ENCODE measurements at places on chromosomes 2 and 18.
A peak's percentile ranks its signal among the peaks of the same experiment; 100 is the strongest.

GRCh38 chr2:43853141-43854081 is 14.6 kb downstream of the ABCG8 start:
- DNase-seq = peak; percentile 17

DNA sequence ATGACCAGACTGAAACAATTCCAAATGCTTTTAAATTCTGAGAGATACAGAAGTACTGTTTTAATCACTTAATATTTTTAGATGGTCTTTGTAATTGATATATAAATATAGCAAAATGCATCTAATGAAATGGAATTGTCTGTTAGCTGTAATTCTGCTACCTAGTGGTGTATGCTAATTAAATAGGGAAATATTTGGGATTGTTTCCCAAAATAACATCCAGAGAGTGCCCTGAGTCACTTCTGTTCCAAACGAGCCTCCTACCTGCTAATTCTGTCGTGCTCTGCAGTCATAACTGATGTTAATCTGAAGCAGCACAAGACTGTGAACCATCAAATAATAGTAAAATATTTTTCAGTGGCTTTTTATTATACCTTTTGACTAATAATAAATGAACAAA is 71.4 kb upstream of the NOSTRIN start:
- DNase-seq = no peak

- DNase-seq = no peak
These were observed 842.5 kb upstream of the NXPH2 start for GRCh38 chr2:139622691-139623090.

DNA sequence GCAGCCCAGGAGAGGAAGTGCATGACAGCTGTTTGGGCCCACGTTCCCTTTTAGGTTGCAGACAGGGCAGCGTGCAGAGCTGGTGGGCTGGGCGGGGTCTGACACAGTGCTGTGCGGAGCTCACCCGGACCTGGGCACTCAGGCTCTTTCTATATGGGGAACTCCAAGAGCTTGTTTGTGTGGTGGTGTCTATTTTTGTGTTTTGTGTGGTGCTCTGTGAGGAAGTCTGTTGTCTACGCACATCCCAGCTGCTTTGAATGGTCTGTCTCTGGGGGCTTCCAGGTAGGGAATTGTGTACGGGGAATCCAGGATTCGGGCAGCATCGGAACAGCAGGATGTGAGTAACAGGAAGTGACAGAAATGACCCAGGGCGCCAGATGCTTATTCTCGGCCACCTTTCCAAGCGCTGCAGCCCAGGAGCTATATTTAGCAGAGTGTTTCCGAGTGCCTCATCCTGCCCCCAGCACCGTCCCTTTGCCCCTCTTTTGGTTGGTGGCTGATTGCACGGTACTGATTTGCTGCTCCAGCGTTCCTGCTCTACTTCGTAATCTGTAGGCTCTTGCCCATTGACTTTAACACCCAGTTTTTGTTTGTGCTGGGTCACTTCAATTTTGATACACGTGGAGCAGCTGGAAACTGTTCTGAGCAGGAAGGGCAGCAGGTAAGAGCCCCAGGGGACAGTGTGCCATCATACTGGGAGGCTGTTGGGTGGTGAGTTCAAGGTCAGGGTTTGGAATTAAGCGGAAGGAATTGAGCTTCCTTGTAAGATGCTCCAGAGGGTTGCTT is 64.7 kb downstream of the DGKD start:
- peak; percentile 71 for DNase-seq

DNA sequence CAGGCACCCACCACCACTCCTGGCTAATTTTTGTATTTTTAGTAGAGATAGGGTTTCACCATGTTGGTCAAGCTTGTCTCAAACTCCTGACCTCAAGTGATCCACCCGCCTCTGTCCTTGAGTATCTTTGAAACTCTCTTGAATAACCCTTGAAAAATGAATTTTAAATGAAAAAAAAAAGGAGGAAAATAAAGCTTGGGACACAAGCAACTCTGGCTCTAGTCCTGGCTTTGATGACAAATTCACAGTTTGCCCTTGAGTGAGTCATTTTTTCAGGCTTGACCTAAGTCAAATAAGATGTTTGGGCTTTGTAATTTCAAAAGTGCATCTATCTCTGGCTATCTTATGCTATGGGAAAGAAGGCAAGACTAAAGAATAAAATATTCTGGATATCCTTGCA is 79.0 kb upstream of the TRIB2 start:
- DNase-seq = no peak

DNA sequence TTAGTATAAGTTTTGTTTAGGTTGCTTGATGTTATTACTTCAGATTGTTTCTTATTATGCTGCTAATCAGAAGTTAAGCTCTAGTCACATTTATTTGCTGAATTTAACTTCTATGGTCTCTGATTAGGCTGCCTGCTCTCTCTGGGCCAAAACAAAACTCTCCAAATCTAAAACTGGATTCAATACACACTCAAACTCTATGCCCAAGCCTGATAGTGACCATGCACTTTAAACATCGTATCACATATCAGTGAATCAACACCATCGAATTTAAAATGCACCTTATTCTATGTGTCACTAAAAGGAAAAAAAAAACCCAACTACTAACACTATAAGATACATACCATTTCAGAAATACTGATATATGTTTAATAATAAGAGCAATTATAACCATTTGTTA is 76.9 kb upstream of the FRZB start:
- no peak for DNase-seq

GRCh38 chr2:151289972-151290866 is 751 bp upstream of the NMI start:
- no peak for DNase-seq

DNA sequence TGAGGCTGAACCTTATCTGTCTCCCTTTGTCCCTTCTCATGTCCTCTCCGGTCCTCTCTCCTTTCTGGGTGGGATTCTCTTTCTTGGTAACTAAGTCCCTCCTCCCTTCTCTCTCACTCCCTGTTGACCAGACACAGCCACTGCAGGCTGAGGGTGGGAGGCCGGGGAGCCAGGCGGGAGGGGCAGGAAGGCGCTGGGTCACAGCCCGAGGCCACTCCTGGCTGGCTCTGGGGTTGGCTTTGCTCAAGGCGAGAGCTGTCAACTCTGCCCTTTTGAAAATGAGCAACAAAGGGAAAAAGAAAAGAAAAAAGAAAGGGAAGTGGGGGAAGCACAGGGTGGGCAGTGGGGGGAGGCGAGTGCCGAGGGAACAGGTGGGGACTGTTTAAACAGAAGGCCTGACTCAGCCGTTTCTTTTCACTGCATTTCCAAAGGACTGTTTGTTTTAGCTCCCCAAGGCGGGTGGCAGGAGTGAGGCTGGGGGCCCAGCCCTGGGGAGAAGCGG is 70.5 kb upstream of the IGFBP5 start:
- no peak for DNase-seq

- peak; percentile 46 for DNase-seq
These were observed 55.7 kb downstream of the BCL2L11 start for GRCh38 chr2:111176388-111176787.

DNA sequence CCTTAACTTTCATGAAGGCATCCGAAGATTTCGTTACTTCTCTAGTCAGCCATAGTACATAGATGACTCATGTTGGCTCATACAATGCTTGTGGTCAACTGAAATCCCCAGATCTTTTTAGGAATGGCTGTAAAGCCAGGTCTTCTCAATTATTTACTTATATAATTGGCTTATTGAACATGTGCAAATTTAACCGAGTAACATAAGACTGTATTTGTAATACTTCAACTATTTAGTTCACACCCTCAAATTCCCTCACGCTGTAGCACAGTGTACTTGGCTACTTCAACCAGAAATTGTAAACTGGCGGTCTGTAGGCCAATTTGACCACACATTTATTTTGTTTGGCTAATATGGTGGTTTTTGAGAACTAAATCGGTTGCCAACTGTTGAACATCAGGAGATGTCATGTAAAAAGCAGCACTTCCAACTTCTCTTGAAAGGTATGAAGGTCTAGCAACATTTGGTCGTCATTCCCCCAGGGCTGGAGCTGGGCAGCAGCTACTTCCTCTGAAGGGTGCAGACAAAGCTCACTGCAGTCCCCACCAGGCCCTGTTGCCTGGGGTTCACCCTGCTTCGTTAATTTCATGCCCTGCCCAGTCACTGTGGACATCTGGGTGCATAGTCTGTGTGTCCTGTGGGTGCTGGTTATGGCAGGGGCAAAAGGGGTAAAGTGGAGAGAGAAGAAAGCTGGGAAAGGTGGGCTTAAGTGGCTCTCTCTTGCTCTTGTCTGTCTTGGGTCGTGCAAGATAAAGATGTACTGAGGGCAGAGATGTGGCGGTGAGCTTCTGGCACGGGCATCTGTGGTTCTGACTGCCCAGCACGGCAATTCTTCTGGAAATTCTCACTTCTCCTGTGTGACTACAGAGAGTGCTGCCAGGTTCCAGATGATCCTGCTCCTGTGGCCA is 3.2 kb upstream of the SH3RF3 start:
- DNase-seq = peak; percentile 33

DNA sequence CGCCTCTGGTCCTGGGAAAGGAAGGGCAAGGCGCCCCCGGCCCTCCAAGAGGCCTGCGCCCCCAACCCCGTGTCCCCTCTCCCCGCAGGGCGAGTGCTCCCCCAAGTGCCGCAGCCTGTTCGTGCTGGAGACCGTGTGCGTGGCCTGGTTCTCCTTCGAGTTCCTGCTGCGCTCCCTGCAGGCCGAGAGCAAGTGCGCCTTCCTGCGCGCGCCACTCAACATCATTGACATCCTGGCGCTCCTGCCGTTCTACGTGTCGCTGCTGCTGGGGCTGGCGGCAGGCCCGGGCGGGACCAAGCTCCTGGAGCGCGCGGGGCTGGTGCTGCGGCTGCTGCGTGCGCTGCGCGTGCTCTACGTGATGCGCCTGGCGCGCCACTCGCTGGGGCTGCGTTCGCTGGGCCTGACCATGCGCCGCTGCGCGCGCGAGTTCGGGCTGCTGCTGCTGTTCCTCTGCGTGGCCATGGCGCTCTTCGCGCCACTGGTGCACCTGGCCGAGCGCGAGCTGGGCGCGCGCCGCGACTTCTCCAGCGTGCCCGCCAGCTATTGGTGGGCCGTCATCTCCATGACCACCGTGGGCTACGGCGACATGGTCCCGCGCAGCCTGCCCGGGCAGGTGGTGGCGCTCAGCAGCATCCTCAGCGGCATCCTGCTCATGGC is 52.4 kb downstream of the SLC66A2 start:
- DNase-seq = peak; percentile 46

GRCh38 chr2:216872040-216872439 is 12.2 kb upstream of the TNP1 start:
- no peak for DNase-seq

- DNase-seq = no peak
These were observed 46.4 kb downstream of the ACYP2 start for GRCh38 chr2:54161660-54162424.

- no peak for DNase-seq
These were observed 14.3 kb downstream of the INSIG2 start for GRCh38 chr2:118102433-118103082.

DNA sequence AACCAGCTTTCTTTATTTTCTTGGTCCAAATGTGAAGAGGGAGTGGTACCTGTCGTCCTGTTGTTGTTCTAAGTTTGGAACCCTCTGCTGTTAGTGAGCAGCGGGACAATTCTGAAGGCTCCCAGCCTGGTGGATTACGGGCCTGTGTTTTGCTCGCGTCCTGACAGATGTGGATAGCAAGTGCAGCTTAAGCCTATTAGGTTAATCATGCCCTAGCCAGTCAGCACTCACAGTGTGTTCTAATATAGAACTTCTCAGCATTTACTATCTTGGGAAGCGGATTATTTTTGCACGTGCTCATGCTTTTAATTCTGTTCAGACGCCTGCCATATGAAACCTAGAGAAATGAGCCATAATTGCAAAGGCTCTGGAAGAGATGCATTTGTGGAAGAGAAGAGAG is at the start of gene PCARE:
Gene PCARE (minus strand): TSS at position 113 of the 400 bp plus-strand sequence. CDS start 262 bp downstream, outside the sequence.
- peak; percentile 36 for DNase-seq

- DNase-seq = no peak
These were observed 1166.3 kb upstream of the ACVR2A start for GRCh38 chr2:146678516-146678915.

- DNase-seq = no peak
These were observed 37.3 kb upstream of the XPO1 start for GRCh38 chr2:61575447-61575859.

GRCh38 chr18:2027016-2027415 is 544.3 kb downstream of the METTL4 start:
- no peak for DNase-seq

GRCh38 chr2:36368438-36368837 is 12.9 kb downstream of the CRIM1 start:
- no peak for DNase-seq

GRCh38 chr2:241568726-241569125 is 10.2 kb downstream of the BOK start:
- DNase-seq = no peak

DNA sequence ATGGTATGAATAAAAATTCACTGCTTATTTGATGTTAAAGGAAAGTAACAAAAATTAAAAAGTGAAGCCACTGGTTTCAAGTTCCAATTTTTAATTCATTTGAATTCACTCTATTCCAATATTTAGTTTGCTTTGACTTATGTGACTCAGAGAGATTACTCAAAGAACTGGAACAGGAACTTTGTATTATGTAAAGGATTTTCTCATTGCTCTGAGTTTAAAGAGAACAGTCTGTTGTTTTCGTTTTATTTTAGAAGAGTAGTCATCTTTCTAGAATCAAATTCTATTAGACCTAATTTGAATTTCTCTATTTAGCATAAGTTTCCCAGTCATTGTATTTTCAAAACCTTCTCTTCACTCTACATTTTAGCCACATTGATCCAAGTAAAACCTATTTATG is 300.1 kb upstream of the SLC8A1 start:
- no peak for DNase-seq

GRCh38 chr2:129678751-129679150 is 300.7 kb upstream of the RAB6C start:
- DNase-seq = no peak

DNA sequence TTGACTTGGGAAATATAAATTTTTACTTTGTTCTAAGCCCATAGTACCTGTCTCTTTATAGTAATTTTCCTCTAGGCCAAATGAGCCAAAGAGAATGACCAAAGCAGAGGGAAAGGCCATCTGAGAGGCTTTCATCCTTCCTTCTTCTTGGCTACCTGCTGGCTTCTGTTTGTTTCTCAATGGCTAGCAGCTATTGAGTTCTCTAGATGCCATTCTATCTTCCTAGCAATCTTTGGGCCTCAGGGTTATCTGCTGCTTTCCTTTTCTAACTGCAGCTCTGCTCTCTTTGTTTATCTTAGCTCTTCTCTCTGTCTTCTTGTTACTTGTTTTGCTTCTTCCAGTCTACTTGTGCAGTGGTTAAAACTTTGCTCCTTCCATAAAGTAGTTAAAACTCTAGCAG is 601.1 kb upstream of the NRXN1 start:
- no peak for DNase-seq

DNA sequence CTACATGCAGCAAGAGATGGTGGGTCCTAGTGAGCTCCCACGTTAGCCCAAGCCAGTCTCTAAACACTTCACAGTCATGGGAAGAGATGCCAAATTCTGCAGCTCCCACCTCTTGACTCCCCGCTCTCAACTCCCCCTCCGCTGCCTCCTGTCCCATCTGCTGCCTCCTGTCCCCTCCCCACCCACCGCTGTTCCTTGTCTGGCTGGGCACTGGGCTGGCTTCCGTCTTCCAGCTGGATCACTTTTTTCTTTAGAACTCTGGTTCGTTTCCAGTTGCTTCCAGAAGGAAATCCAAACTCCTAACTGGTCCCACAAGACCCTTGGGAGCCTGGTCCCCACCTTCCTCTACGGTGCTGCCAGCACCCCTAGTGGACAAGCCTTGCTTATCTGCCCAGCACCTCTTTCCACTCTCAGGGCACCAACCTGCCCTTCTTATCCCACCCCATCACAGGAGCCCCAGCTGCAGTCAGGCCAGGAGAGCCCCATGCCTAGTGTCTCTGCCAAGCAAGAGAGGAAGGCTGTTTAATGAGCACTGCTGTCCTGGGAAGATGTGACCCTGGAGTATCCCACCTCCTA is 12.1 kb upstream of the TWIST2 start:
- no peak for DNase-seq

GRCh38 chr2:118803012-118803411 is 44.4 kb downstream of the EN1 start:
- no peak for DNase-seq
